Central memory CD4-positive, alpha-beta T cell (primary cell): ENCODE measurements at places on chromosomes 2 and 18.

- DNase-seq: no peak
Measured at GRCh38 chr2:214088536-214088935, 322.3 kb upstream of the VWC2L start.

DNA sequence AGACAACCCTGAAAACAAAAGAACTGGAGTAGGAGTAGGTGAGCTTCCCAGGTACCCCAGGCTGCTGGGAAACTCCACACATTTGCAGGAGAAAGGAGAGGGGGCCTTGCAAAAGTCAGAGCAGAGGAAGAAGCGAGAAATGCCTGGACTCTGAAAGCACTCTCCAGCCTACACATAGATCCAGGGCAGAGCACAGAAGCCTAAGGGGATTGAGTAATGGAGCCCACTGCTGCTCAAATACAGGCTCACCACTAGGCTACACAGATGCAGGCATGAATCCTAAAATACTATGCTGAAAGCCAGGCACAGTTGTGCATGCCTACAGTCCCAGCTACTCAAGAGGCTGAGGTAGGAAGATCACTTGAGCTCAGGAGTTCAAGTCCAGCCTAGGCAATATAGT is 33.4 kb downstream of the OSBPL1A start:
- DNase-seq: no peak

DNA sequence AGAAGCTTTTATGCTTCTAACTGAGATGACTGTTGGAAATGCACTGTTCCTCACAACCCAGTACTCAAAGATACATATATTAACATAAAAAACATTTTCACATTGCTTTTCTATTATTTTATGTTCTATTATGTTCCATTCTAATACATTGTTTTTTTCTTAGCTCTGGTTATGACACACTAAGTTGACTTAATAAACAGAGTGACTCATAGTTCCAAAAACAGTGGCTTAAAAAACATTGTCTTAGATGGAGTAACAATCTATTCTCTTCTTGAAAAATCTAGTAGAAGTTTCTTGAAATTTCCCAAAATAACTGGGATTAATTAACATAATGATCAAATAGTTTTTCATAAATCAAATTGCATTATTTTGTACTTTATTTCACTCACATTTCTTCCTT is 328.2 kb upstream of the LRATD1 start:
- no peak for DNase-seq

- no peak for DNase-seq
Measured at GRCh38 chr2:74893332-74893731, 59.4 kb downstream of the HK2 start.

DNA sequence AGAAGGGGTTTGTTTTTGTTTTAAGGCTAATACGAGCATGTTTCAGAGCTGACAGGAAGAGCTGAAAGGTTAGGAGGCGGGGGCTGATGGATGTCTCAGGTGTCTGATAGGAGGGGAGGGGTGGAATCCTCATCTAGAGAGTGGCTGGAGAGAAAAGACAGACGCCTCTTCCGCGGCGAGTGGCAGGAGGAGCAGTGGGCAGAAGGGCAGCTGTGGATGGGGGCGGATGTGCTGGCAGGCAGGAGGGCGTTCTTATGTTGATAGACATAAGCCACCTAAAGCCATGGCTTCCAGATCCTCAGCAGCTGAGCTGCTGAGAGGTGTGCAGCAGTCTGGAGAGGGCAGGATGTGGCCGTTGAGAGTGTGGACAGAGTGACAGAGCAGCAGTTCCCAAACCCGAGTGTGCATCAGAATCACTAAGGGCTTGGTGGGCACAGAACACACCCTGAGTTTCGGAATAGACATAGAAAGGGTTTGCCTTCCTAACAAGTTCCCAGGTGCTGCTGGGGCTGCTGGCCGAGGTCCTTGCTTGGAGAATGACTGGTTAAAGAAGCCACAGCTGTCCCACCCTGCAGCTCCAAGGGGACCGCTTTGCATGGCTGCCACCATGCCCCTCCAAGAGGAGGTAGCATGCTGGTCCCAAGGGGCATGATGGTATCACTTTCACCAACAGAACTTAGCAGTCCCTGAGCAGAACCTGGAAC is 3.0 kb upstream of the ITM2C start:
- DNase-seq: no peak

- DNase-seq: no peak
Measured at GRCh38 chr2:196473617-196474016, 165.9 kb upstream of the CCDC150 start.

DNA sequence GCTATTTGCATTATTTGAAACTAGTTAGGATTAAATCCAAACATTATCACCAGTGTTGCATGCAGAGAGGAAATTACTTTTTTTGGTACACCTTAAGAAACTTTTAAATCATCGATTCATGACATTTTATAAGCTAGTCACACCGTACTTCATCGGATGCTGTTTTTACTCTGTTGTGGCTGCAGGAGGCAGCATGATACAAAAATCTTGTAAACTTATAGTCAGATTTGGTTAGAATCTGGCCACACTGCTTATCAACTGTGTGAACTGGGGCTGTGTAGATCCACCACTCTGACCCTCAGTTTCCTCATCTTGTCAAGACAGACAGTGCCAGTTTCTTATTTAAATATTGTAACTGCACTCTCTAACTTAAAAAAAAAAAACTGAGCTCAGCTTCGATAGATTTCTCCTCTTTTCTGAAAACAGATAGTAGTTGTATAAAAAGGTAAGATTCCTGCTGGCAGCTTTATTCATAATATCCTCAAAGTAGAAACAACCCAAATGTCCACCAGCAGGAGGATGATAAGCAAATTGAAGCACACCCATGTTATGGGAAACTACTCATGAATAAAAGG is 77.8 kb downstream of the RAPGEF4 start:
- DNase-seq: no peak

DNA sequence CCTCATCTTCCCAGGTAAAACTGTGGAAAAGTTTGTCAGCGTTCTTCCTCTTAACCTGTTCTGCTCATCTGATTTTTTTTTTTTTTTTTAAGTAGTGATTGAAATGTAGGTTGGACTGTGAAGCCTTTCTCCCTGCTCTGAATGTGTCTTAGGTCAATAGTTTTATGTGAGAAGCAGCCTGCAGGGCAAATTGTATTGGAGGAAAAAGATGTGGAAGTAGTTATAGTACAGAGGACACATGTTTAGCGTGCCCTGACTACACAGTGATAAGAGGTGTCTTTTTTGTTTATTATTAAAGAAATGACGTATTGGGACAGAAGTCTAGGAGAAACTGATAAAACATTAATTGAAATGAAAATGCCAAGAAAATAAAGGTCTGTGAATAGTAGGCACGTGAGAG is 1.5 kb downstream of the MTA3 start:
- DNase-seq: no peak

- DNase-seq: no peak
Measured at GRCh38 chr2:144304202-144304601, 215.7 kb downstream of the ZEB2 start.
